ENCODE measurements at places on chromosomes 2 and 18.
A peak's percentile ranks its signal among the peaks of the same experiment; 100 is the strongest.

GRCh38 chr2:238593236-238593635 lies 166.5 kb downstream of the ASB1 start:
- no peak for DNase-seq

DNA sequence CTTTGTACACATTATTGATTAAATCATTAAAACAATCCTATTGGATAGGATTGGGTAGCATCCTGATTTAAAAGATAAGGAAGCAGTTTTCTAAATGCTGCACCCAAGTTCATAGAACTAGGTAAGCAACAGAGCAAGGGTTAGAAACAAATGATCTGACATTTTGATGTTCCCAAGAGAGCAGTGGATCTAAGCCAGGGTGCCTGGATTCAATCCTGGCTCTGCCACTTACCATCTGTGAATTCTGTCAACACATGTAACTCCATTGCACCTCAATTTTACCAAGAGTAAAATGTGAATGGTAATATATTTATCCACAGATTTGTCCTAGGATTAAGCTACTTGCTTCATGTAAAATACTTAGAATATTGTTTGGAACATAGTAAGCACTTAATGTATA lies 982.6 kb upstream of the FANCL start:
- DNase-seq = no peak

DNA sequence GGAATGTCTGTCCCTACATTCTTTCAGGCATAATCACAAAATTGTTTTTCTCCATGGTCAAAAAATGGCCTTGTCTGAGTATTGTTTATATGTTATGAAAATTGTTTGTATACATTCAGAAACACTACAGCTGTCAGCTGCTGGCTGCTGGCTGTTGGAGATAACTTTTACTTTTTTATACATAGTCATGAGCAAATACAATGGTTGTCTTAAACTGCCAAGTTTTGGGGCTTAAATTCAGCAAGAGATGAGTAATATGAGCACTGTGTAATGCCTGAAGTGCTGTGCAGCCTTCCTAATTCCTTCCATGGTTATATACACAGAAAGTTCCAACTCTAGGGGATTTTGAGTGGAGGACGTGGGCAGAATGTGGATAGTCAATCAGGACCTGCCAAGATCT lies 168.9 kb upstream of the RMP24 start:
- no peak for DNase-seq

DNA sequence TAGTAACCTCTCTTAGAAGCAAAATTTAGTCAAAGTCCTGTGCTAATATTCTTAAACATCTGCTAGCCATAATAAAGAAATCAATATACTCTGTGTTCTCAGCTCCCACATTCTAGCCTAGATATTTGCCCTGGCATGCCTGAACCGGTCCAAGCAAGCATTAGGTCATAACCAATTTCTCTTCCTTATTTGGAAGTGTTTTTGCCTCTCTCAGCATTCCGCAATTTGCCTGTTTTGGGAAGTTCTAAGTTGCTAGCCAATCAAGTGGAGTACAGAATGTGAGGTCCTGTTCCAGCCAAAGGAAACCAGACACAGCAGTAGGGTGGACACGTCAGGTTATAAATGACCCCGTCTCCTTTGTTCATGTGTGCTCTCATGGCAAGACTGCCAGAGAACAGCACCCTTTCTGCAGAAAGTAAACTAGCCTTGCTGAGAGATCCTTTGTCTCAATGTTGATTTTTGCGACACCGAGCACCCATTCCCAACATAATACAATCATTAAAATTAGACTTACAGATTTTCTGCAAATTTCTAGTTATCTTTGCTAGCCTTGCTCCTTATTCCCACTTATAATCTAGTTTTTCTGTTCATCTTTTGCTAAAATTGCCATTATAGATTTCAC lies 13.0 kb upstream of the SULT1C4 start:
- no peak for DNase-seq

- DNase-seq = no peak
These were observed 117.8 kb downstream of the ACKR3 start for GRCh38 chr2:236687296-236687965.

DNA sequence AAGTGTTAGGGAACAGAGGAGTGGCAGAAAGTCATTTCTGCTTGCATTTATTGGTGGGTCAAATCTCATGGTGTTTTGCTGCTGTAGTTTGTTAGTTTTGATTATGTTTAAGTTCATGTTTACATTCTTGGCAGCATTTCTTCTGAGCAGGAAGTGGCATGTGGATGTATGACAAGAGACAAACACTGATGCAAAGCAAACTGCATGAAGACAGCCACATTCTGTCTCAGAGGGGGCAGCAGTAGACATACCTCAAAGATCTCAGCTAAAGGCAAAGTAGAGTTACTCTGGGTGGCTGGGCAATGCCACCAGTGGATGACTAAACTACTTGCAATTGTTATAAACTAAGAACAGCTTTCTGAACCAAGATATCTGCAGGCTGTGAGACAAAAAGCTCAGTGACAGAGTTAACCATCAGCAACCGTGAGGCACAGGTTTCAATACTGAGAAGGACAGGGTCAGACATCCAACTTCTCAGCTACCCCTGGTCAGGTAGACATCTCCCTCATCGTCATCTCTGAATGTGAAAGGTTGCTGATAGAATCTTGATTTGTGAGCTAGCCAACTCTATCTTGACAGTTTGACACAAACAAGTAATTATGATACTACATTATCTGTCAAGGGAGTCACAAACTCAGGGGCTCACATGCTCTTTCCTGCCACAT lies 16.4 kb downstream of the GALNT3 start:
- DNase-seq = no peak

DNA sequence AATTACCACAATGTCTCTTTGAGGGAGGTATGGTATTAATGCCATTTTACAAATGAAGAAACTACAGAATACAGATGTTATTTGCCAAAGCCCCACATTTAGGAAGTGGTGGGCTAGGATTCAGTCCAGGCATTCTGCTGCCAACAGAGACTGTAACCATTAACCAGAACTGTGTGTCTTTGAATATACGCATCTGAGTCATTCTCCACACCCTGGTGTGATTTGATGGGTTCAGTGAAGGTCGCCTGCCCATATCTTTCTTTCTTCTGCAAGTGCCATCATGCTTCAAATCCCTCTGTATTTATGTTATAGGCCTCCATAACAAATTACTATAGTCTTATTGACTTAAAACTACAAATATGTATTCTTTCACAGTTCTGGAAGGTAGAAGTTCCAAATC lies 479.0 kb upstream of the DCC start:
- DNase-seq = no peak

DNA sequence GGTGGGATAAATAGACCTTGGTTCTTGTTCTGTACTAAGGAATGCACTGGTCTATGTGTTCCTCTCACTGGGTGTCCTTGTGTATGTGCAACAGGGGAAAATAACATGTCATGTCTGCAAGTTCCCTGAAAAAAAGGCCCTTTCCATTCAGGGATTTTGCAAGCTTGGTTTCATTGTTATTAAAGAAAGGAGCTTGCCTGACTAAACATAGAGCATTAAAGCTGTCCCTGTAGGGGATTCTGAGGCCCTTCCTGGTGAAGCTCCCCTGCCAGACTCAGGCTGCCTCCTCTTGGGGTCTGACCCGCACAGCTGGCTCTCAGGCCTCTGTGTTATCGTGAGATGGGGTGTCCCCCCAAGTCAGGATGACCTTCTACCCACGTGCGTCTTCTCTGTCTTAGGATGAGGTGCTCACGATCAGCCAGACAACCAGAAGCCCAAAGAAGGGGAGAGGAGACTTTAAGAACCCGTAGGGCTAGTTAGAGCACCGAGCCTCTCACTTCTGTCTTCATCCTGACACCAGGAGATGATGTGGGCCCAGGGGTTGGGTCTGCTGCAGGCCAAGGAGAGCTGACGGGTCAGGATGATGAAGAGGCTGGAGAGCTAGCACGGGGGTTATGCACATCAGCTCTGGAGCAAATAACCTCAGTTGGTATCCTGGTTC lies 21.2 kb downstream of the CAPG start:
- DNase-seq = no peak

- peak; percentile 98 for DNase-seq
These were observed 14.6 kb upstream of the ITGAV start for GRCh38 chr2:186575302-186575701.

All from fibroblast of skin of left quadriceps (primary cell).